ENCODE measurements at places on chromosomes 7 and 10. TPM values are rescaled to one million over a fixed set of nuclear protein-coding genes. Genes with fewer than 3 reads are reported as not detected.

DNA sequence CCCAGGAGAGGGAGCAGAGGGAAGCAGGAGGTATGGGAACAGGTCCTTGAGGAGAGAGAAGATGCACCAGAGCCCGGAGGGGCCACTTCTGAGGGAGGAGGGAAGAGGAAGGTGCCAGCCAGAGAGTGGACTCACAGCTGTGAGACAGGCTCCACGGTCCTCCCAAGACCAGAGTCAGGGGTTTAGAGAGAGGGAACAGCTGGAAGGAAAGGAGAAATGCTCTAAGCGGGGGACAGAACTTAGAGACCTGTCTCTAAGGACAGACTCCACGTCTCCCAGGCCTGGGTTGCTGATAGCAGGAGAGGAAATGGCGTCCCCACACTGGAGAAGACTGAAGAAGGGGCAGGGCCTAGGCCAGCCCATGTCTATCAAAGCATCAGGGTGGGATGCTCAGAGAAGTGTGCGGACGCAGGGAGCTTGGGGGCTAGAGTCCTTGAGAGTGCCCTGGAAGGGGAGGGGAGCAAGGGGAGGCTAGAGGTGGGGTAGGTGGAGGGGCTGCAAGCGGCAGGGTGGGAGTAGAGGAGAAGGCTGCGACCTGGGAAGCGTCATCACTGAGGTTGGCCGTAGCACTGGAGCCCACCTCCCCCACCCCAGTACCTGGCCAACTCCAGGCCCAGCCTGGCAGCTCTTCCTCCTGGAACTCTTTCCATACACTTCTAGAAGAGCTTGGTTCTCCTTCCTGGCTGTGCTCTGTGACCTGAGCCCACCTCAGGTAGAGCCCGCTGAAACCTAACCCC lies 25.6 kb upstream of the GRID1 start:
- DNase-seq: no peak
- H3K27me3 ChIP-seq: peaks cover 38% of the 10 kb centered on the region
- H3K4me1 ChIP-seq: peaks cover 3% of the 10 kb centered on the region
- no peaks in the 10 kb centered on the region for H3K36me3 ChIP-seq
- no peak overlapping the region for H3K27ac ChIP-seq

DNA sequence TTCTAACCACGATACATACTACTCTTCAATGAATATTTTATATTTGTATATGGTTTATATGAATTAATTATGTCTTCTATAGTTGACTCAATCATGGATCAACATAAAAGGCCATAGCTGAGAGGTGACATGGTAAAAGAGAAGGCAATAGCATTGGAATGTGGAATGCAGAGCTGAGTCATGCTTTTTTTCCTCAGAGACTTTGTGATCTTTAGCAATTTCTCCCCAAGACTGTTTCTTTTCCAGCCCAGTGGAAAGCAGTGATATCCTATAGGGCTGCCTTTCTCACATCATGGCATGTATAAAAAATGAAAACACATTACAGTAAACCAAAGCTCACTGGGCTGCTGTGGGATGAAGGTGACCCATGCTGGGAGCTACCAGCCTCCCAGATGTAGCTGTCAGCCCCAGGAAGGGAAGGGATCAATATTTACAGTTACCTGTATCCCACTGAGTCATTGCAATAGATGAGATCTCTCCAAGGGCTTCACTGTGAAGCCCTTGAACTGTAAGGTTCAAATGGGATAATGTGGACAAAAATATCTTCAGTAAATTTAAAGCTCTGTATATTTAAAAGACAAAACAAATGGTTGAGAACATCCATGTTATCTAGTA lies 30.2 kb downstream of the SLC39A12 start:
- H3K4me3 ChIP-seq: no peak overlapping the region
- H3K4me1 ChIP-seq: no peaks in the 10 kb centered on the region
- H3K27me3 ChIP-seq: no peaks in the 10 kb centered on the region
- DNase-seq: no peak
- no peak overlapping the region for H3K27ac ChIP-seq

- no peak overlapping the region for H3K27ac ChIP-seq
- H3K27me3 ChIP-seq: peaks cover 2% of the 10 kb centered on the region
- H3K36me3 ChIP-seq: no peaks in the 10 kb centered on the region
- DNase-seq: no peak
Measured at GRCh38 chr10:71472912-71473311, 76.2 kb downstream of the CDH23 start.

DNA sequence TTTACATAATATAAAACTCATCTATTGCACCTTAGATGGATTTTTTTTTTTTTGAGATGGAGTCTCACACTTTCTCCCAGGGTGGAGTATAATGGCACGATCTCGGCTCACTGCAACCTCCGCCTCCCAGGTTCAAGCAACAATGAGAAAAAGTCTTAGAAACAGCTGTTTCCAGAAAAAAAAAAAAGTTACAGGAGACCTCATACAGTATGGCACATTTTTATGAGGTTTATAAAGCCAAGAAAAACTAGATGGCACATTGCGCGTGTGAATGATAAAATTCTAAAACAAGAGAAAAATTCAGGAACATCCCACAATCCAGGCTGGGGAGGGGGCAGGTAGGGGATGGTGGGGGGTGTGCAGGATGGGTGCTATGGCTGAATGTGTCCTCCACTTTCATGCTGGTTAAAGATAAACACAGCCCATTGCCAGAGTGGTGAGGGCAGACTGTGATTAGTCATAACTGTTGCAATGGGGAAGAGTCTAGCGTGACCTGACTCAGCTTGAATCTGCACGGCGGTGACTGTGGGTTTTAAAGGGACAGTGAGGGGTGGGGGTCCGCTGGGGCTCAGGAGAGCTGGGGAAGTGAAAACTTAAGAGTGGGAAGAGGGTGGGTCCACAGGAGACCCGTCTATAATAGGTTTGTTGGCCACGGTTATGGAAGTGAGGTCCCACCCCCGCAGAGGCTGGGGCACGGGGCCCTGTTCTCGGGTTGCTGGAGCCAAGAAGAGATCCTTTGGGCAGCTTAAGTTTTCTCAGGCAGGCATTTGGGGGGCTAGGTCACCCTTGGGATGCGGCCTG lies 11.9 kb upstream of the LRRC27 start:
- H3K36me3 ChIP-seq: peaks cover 14% of the 10 kb centered on the region
- no peak overlapping the region for H3K4me3 ChIP-seq
- peaks cover 22% of the 10 kb centered on the region for H3K4me1 ChIP-seq
- DNase-seq: peak; percentile 71

- H3K27ac ChIP-seq: no peak overlapping the region
- H3K36me3 ChIP-seq: no peaks in the 10 kb centered on the region
- H3K4me3 ChIP-seq: no peak overlapping the region
- H3K4me1 ChIP-seq: no peaks in the 10 kb centered on the region
Measured at GRCh38 chr10:101504438-101504837, 83.6 kb downstream of the POLL start.

- peaks cover 4% of the 10 kb centered on the region for H3K4me1 ChIP-seq
- H3K27ac ChIP-seq: no peak overlapping the region
- H3K27me3 ChIP-seq: no peaks in the 10 kb centered on the region
- peak; percentile 71 for DNase-seq
Measured at GRCh38 chr10:24556750-24557742, 166.6 kb downstream of the ARHGAP21 start.

GRCh38 chr10:78543749-78544362 lies 510.2 kb downstream of the RPS24 start:
- H3K4me1 ChIP-seq: peaks cover 16% of the 10 kb centered on the region
- H3K4me3 ChIP-seq: no peak overlapping the region
- peaks cover 4% of the 10 kb centered on the region for H3K27me3 ChIP-seq
- H3K27ac ChIP-seq: no peak overlapping the region
- no peak for DNase-seq

RSPH10B2 gene
- 0.59 TPM for total RNA-seq

LRRN3 gene
- 56.5 TPM for total RNA-seq

SYT15 gene
- total RNA-seq: 1.3 TPM

UCMA gene
- not detected for total RNA-seq

SNX10 gene
- 42.1 TPM for total RNA-seq

HEPACAM2 gene
- not detected for total RNA-seq

VAX1 gene
- not detected for total RNA-seq
